ENCODE measurements at places on chromosomes 4 and X. TPM values are rescaled to one million over a fixed set of nuclear protein-coding genes. Genes with fewer than 3 reads are reported as not detected.

DNA sequence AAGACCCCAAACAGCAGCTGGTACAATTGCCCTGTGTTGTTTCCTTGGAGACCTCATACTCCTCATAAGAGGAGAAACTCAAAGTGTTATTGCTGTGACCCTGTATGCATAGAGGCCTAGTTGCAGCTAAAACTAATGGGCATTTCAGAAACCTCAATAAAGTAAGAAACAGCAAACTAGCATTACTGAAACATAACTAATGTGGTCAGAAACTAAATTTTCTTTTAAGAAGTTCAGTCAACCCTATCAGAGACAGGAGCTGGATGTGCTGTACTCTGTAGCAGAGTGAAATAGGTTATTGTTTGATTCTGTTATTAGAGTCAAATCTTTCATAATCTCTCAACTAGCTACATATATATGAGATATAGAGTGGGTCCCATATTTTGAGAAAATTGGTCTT, 257.5 kb upstream of the IRS4 start:
- no peak overlapping the region for H3K4me3 ChIP-seq
- H3K4me1 ChIP-seq = no peaks in the 10 kb centered on the region
- DNase-seq = no peak
- no peak overlapping the region for H3K27ac ChIP-seq
- H3K27me3 ChIP-seq = no peaks in the 10 kb centered on the region

GRCh38 chrX:129478516-129478915, 44.8 kb downstream of the SMARCA1 start:
- no peak overlapping the region for H3K4me3 ChIP-seq
- peaks cover 5% of the 10 kb centered on the region for H3K4me1 ChIP-seq
- no peaks in the 10 kb centered on the region for H3K36me3 ChIP-seq
- peak; percentile 16 for DNase-seq
- H3K27me3 ChIP-seq = no peaks in the 10 kb centered on the region
- no peak overlapping the region for H3K27ac ChIP-seq

DNA sequence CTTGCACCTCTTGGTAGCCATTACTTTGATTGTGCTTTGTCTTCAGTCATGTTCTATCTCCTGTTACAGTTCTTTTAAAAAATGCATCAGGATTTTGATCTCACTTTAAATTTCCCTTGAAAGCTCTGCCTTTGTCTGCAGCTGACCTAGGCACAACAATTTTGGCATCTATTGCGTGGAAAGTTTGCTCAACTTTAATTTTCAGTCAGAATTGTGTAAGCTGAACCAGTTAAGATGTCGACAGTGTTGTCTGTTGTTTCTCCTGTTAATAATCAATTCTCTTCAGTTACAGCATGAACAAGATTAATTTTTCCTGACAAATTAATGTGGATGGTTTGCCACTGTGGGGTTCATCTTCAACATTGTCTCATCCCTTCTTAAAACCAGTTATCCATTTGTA, 34.9 kb downstream of the TIGD2 start:
- H3K27me3 ChIP-seq = no peaks in the 10 kb centered on the region
- H3K4me1 ChIP-seq = no peaks in the 10 kb centered on the region
- no peaks in the 10 kb centered on the region for H3K36me3 ChIP-seq
- no peak for DNase-seq
- no peak overlapping the region for H3K4me3 ChIP-seq

- H3K36me3 ChIP-seq = no peaks in the 10 kb centered on the region
- peak overlapping the region; percentile 40 for H3K27ac ChIP-seq
- no peaks in the 10 kb centered on the region for H3K27me3 ChIP-seq
- H3K4me1 ChIP-seq = peaks cover 9% of the 10 kb centered on the region
Measured at GRCh38 chr4:17561195-17561909, 15.6 kb upstream of the LAP3 start.

GRCh38 chr4:98284640-98285046, 23.5 kb downstream of the RAP1GDS1 start:
- H3K4me1 ChIP-seq = peaks cover 12% of the 10 kb centered on the region
- H3K36me3 ChIP-seq = no peaks in the 10 kb centered on the region
- H3K27ac ChIP-seq = no peak overlapping the region
- H3K4me3 ChIP-seq = no peak overlapping the region

- H3K36me3 ChIP-seq = no peaks in the 10 kb centered on the region
- H3K27me3 ChIP-seq = no peaks in the 10 kb centered on the region
- no peak for DNase-seq
- no peak overlapping the region for H3K4me3 ChIP-seq
- H3K4me1 ChIP-seq = no peaks in the 10 kb centered on the region
- no peak overlapping the region for H3K27ac ChIP-seq
Measured at GRCh38 chrX:15939737-15940136, 85.1 kb upstream of the AP1S2 start.

DNA sequence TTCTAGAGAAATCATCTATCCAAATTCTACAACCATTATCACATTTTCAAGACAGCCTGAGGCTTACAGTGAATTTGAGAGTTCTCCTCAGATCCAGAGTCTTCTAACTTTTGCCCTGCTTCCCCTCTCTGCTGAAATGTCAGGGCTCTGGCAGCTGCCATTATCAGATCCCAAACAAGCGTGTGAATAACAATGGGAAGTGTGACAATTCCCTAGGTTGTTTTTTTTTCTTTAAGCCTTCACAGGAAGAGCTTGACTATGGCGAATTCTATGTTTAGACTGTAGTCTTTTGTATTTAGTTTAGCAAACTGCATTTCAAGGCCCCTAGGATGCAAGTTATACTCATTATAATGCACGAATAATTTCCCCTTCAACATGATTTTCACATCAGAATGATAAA, 61.3 kb upstream of the KDR start:
- peaks cover 23% of the 10 kb centered on the region for H3K4me1 ChIP-seq
- no peaks in the 10 kb centered on the region for H3K36me3 ChIP-seq
- H3K27ac ChIP-seq = no peak overlapping the region
- no peaks in the 10 kb centered on the region for H3K27me3 ChIP-seq
- H3K4me3 ChIP-seq = no peak overlapping the region

GRCh38 chr4:26049447-26049846, 135.4 kb downstream of the SMIM20 start:
- H3K27me3 ChIP-seq = no peaks in the 10 kb centered on the region
- peaks cover 19% of the 10 kb centered on the region for H3K4me1 ChIP-seq
- H3K27ac ChIP-seq = peak overlapping the region; percentile 88
- DNase-seq = no peak

GRCh38 chr4:71210823-71211222, 128.0 kb upstream of the SLC4A4 start:
- H3K36me3 ChIP-seq = no peaks in the 10 kb centered on the region
- peaks cover 59% of the 10 kb centered on the region for H3K4me1 ChIP-seq
- peak overlapping the region; percentile 43 for H3K27ac ChIP-seq
- DNase-seq = peak; percentile 56
- H3K27me3 ChIP-seq = no peaks in the 10 kb centered on the region
- H3K4me3 ChIP-seq = no peak overlapping the region

DNA sequence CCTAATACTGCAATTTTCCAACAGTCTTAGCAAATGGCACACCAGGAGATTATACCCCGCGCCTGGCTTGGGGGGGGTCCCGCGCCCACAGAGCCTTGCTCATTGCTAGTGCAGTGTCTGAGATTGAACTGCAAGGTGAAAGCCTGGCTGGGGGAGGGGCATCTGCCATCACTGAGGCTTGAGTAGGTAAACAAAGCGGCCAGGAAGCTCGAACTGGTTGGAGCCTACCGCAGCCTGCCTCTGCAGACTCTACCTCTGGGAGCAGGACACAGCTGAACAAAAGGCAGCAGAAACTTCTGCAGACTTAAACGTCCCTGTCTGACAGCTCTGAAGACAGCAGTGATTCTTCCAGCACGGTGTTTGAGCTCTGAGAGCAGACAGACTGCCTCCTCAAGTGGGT, 172.8 kb upstream of the NAP1L5 start:
- no peaks in the 10 kb centered on the region for H3K27me3 ChIP-seq
- H3K36me3 ChIP-seq = no peaks in the 10 kb centered on the region
- H3K27ac ChIP-seq = no peak overlapping the region
- H3K4me1 ChIP-seq = peaks cover 10% of the 10 kb centered on the region

DNA sequence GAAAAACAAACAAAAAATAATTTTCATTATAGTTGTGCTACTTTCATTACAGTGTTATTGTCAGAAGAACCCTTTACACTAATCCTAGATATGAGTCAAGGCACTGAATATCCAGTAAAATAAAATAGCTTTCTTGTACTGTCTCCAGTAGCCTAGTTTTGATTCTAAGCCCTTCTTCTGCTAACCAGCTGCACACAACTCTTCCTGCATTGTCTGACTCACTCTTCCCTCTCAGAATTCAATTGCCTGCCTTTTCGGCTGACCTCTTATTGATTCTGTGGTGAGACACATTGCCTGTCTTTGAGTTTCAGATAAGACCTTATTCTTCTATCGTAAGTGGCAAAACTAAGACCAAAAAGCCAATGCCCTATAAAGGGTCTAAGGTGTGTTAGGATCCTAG, 26.7 kb upstream of the PCDH18 start:
- peak; percentile 75 for DNase-seq
- H3K27ac ChIP-seq = no peak overlapping the region
- H3K4me3 ChIP-seq = no peak overlapping the region
- H3K4me1 ChIP-seq = peaks cover 9% of the 10 kb centered on the region
- no peaks in the 10 kb centered on the region for H3K27me3 ChIP-seq

- H3K27ac ChIP-seq = no peak overlapping the region
- no peaks in the 10 kb centered on the region for H3K4me1 ChIP-seq
- H3K27me3 ChIP-seq = no peaks in the 10 kb centered on the region
- no peak overlapping the region for H3K4me3 ChIP-seq
Measured at GRCh38 chr4:174369985-174370384, 86.3 kb downstream of the CEP44 start.

DNA sequence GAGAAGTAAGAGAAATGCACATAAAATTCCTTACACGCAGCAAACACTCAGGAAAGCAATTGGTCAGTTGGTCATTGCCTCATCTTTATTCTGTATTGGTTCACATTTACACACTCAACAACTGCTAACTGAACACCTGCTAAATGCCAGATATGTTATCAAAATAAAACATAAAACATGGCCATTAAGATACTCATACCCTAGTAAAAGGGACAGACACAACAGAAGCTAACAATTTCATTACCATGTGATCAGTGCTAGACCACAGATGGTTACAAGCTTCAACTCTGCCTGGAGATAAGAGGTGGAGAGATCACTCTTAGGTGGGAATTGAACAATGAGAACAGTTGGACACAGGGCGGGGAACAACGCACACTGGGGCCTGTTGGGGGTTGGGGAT, 26.2 kb downstream of the TEC start:
- no peak overlapping the region for H3K4me3 ChIP-seq
- H3K4me1 ChIP-seq = no peaks in the 10 kb centered on the region
- DNase-seq = no peak
- H3K27me3 ChIP-seq = peaks cover 7% of the 10 kb centered on the region
- H3K27ac ChIP-seq = no peak overlapping the region

Gene MFAP3L
- 20.8 TPM for total RNA-seq

Gene LSM6
- 28.8 TPM for total RNA-seq

Gene TRMT2B
- total RNA-seq = 16.9 TPM

Gene TRIM60
- not detected for total RNA-seq
